Articular chondrocyte of knee joint (primary cell): ENCODE measurements at places on chromosomes 2 and 18. TPM values are rescaled to one million over a fixed set of nuclear protein-coding genes. Genes with fewer than 3 reads are reported as not detected.

The ANKRD62 gene
- not detected in 2 replicates for total RNA-seq

The IL37 gene
- total RNA-seq = not detected in 2 replicates

The PSMG2 gene
- 109 and 114 TPM in 2 replicates for total RNA-seq

The SERPINB3 gene
- total RNA-seq = not detected in 2 replicates

The CPO gene
- total RNA-seq = 0.32 TPM in 1 of 2 replicates, not detected in the other

The SCN1A gene
- total RNA-seq = 0.11 and 0.13 TPM in 2 replicates

The PNKD gene
- total RNA-seq = 18.7 and 19.5 TPM in 2 replicates

The APLF gene
- total RNA-seq = 11.4 and 13.7 TPM in 2 replicates

The FSIP2 gene
- 0.54 and 0.78 TPM in 2 replicates for total RNA-seq

The TLX2 gene
- total RNA-seq = 0.11 and 0.13 TPM in 2 replicates

The ARHGAP25 gene
- total RNA-seq = 0.39 and 0.43 TPM in 2 replicates

The MARCHF4 gene
- total RNA-seq = 0.52 and 1.1 TPM in 2 replicates

The UGT1A9 gene
- not detected in 2 replicates for total RNA-seq

The LAMA1 gene
- total RNA-seq = 11.0 and 13.1 TPM in 2 replicates

The GKN2 gene
- total RNA-seq = not detected in 2 replicates

The ANKRD30BL gene
- not detected in 2 replicates for total RNA-seq

The TOGARAM2 gene
- under 0.01 and 0.26 TPM in 2 replicates for total RNA-seq

The TTC31 gene
- 11.4 and 14.6 TPM in 2 replicates for total RNA-seq

The MREG gene
- 4.8 and 6.0 TPM in 2 replicates for total RNA-seq

The LYG2 gene
- not detected in 2 replicates for total RNA-seq

The RNU2-63P gene
- total RNA-seq = under 0.01 TPM in 1 of 2 replicates, not detected in the other

The KHK gene
- 0.26 and 0.65 TPM in 2 replicates for total RNA-seq

The SERPINB12 gene
- not detected in 2 replicates for total RNA-seq

The PROM2 gene
- total RNA-seq = 0.26 and 0.32 TPM in 2 replicates

The ZNF407 gene
- total RNA-seq = 23.5 and 25.7 TPM in 2 replicates

The IL36RN gene
- not detected in 2 replicates for total RNA-seq

The TMEM198 gene
- total RNA-seq = 1.1 and 1.3 TPM in 2 replicates

The EPB41L3 gene
- 39.6 and 41.9 TPM in 2 replicates for total RNA-seq

The FLACC1 gene
- total RNA-seq = 2.5 and 2.9 TPM in 2 replicates

The PIEZO2 gene
- total RNA-seq = 268 and 271 TPM in 2 replicates

The LGALSL gene
- total RNA-seq = 8.3 and 9.8 TPM in 2 replicates

The PCBP1 gene
- total RNA-seq = 48.6 and 61.2 TPM in 2 replicates
